ENCODE measurements at places on chromosomes 11 and 22.

GRCh38 chr11:60363542-60364470 is 14.5 kb upstream of the MS4A7 start:
- peak; percentile 95 for DNase-seq

GRCh38 chr22:36617694-36618522 is 85.6 kb downstream of the CACNG2 start:
- no peak for DNase-seq

GRCh38 chr11:64799623-64800302 is 3.3 kb downstream of the MAP4K2 start:
- no peak for DNase-seq

DNA sequence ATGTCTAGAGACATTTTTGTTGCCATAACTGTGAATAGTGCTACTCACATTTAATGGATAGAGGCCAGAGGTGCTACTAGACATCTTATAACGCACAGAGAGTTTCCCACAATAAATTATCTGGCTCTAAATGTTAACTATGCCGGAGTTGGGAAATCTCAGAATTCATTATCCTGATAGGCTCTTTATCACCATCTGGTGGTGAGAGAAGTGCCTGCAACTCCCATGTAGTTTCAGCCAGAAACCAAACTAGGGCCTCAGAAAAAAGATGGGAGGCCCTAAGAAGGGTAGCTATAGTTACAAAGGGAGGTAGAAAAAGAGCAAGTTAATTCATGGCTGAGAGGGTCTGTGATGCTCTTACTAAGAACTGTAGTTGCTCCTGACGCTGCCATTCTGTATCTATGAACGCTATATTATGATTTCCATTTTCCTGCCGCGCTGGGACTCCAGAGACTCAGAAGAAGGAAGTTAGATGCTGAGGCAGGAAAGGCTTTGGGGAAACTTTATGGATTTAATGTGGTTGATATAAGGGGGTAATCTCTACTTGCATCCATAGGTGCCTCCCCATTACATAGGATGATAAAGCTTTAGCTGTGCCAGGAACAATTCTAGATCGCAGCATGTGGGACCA is 22.9 kb upstream of the MRPL17 start:
- peak; percentile 67 for DNase-seq

DNA sequence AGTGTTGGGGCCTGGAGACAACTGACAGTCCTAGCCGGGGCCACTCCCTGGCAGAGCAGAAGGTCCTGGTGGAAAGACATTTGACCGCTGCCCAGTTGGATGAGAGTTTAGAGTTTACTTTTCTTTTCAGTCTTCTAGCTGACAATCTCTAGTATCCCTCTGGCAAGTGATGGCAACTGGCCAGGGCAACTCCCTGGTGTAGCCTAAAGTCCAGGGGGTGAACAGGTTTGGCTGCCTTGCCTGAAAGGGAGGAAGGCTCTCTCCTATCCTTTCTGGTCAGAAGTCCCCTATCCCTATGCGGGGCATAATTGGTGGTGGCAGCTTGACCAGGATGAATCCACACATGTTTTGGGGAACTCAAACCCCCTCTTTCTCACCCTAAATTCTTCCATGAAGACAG is 16.8 kb upstream of the MSANTD2 start:
- DNase-seq = no peak

GRCh38 chr22:21657360-21658032 is 8.3 kb upstream of the PPIL2 start:
- peak; percentile 85 for DNase-seq

- DNase-seq = no peak
Measured at GRCh38 chr11:132848336-132848735, 684.0 kb downstream of the OPCML start.

DNA sequence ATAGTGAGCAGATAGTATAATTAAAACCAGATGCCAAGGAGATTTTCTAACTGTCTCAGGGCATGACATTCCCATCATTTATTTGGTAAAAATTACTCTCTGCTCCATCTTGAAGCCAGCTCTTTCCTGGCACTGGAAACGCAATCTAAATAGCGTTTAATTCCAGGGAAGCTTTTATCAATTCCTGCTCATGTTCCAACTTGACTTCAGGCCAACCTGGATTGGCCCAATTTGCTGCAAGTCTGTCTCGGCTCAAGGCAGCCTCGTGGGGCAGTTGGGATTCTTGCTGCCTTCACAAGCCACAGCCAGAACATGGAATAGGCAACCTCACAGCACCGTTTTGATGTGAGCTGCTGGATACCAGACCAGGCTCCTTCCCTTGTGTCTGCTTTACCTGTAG is 1255.9 kb downstream of the TBC1D22A start:
- no peak for DNase-seq

- no peak for DNase-seq
Measured at GRCh38 chr22:25760294-25760693, 18.3 kb downstream of the MYO18B start.

GRCh38 chr22:34592123-34592740 is 473.7 kb upstream of the ISX start:
- DNase-seq = no peak

DNA sequence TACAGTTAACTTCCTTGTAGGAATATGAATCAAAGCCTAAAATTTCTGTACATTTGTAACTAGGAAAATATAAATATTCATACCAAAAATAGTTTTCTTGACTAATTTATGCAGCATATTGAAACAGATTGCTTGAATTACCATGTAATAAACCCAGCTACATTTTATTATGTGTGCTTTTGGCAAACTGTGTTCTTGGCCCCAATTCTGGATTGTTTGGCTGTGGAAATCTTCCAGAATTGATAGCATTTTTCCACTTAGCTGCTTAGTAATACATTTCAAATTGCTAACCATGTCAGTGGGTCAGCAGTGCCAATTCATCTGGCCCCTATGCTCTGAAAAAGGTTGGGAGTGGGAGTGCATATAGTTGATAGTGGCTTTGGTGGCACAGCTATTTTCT is 32.3 kb downstream of the PDHX start:
- DNase-seq = no peak

- no peak for DNase-seq
Measured at GRCh38 chr11:119808407-119809185, 79.6 kb upstream of the NECTIN1 start.

DNA sequence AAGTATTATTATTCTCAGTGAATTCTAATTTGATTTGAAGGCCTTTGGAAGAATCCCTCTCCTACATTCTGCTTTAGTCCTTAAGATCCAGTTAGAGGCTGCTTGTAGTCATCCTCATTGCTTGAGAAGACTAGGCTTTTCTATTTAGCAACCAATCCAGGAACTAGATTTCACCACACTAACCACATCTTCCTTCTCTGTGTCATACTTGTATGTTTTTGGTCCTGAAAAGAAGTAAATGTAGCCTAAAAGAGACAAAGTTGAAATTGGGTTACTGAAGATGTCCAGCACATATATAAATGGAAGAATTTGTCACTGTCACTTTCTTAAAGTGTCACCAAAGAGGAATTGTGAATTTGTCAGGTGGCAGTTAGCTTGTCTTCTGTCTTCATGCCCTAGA is 46.6 kb upstream of the MMP7 start:
- peak; percentile 45 for DNase-seq

GRCh38 chr11:68326334-68327215 is 14.2 kb downstream of the LRP5 start:
- DNase-seq = no peak

DNA sequence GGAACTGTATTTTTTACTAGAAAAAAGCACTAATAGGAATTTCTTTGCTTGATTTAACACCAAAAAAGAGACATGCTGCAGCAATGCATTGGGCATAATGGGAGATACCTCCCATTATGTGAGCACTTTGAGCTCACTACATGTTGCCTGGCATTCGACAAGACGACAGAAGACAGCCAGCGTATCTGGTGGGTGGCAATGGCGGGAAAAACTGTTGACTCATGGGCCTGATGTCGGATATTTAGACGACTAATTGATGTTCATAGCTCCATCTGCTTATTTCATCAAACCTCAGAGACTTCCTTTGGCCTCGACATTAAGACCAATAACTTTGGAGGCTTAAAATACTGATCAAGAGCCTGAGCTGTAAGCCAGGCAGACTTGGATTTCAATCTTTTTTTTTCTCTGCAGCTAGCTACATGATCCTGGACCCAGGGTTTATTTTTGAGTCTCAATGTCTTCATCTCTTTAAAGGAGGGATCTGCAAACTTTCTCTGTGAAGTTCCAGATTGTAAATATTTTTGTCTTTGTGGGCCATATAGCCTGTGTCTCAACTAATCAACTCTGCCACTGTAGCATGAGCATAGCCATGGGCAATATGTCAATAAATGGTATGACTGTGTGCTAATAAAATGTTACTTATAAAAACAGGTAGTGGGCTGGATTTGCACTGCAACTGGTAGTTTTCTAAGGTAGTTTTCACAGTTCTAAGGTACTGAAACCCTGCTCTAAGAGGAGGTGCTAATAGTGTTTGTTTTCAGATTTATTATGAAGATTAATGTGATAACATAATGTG is 375.1 kb downstream of the METTL15 start:
- DNase-seq = no peak

- DNase-seq = no peak
Measured at GRCh38 chr22:27397036-27397953, 404.3 kb downstream of the MN1 start.

DNA sequence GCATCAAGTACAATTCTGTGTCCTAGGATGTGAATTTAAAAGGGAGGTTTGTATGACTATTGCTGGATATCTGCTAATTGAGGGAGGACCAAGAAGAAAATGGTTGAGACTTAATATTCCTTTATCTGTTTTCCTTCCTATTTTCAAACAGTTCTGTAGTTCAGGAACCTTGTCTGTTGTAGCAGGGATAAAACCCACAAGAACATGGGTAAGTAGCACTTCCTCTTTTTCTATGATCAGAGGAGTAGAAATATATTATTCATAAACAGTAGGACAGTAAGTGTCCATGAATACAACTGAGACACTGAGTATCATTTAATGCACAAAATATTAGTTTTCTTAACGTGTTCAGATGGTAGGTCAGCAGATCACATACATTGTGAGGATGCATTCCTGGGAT is 7.6 kb downstream of the MS4A3 start:
- DNase-seq = peak; percentile 45

- no peak for DNase-seq
Measured at GRCh38 chr11:118232659-118233058, 7.8 kb upstream of the JAML start.

GRCh38 chr11:129894278-129895125 is 876 bp downstream of the NFRKB start:
- peak; percentile 44 for DNase-seq
